ENCODE measurements at places on chromosomes 5 and 9.

DNA sequence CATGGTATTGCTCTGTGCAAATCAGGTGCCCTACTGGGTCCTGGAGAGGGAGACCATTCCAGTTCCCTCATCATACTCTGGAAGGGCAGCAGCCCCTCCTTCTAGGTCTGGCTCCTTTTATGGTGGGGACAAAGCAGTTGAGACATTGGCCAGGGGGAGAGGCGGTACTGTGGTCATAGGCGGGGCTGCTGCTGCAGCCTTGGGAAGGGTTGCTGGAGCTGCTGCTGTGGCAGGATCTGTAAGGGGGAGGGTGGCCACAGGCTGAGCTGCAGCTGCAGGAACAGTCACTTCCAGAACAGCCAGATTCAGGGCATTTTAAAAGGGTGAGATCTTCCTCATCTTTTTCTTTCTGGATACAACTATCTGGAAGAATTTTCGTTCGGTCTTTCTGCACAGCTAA is 233.0 kb upstream of the SGCD start:
- DNase-seq: no peak

- DNase-seq: no peak
Measured at GRCh38 chr5:165149431-165149830, 1644.0 kb downstream of the MAT2B start.

- DNase-seq: no peak
Measured at GRCh38 chr9:117315236-117315635, 99.6 kb downstream of the ASTN2 start.

DNA sequence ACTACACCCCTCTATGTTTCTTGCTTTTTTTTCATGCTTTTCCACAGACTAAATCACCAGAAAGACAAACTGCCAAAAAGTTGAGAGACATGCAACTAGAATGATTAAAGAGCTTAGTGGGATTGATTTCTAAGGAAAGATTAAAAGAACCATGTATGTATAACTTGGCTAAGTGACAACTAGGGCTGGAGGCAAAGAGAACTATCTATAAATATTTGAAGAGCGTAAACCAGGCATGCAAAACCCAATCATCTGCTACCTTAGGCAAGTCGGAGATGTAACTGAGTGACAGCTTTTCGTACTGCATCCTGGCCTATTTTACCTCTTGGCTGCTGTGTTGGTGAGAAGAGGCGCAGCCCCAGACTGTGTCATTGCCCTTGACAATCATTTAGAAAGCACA is 121.0 kb upstream of the TLX3 start:
- DNase-seq: no peak

- peak; percentile 65 for DNase-seq
Measured at GRCh38 chr5:134568761-134569695, 43.6 kb downstream of the JADE2 start.

DNA sequence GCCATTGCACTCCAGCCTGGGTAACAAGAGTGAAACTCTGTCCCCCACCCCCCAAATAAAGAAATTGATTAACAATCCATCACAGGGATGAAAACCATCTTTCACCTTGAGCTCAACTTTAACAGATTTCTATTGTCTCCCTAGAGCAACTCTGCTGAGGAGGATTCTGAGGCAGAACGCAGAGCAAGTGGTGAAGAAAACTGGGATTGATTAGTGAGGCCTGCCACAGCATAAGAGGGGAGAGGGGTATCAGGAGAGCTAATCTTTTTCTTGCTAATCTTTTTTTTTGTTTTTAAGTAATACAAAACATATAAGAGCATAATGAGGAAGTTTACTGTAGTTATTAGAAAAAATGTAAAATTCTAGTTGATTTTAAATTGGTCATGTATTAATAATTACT is 8.9 kb downstream of the TXNDC8 start:
- no peak for DNase-seq

- DNase-seq: no peak
Measured at GRCh38 chr5:32428426-32428825, 16.1 kb downstream of the ZFR start.

GRCh38 chr5:39489263-39489662 is 64.5 kb upstream of the DAB2 start:
- no peak for DNase-seq

DNA sequence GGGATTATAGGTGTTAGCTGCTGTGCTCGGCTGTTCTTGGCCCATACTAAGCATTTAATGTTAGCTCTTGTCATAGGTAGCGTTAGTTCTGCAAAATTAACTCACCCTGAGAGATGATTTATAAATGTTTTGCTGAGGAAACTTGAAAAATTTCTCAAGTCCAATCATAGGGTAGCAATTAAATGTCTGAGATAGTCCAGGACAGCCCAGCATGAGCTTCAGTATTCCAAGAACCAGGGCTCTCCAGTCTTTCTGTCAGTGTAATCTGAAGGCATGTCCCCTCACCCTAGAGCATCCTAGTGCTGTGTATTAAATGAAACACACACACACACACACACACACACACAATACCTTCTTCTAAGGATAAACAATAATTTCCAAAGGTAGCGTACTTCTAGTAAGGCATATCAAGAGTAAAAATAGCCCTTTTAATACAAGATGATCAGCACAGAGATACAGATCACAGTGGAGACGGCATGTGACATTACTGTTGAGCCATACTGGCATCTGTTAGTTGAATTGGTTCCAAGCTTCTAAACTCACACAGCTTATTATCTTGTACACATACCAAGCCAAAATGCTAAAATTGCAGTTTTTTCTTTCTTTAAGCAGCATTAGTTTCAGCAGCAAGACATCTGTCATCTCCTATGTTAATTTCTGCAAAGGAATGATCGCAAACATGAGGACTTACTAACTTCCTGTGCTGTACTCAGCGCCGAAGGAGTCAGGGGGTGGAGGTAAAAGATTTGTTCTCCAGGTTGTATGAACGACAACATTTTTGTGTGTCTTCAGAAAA is 46.3 kb upstream of the JMY start:
- peak; percentile 97 for DNase-seq

DNA sequence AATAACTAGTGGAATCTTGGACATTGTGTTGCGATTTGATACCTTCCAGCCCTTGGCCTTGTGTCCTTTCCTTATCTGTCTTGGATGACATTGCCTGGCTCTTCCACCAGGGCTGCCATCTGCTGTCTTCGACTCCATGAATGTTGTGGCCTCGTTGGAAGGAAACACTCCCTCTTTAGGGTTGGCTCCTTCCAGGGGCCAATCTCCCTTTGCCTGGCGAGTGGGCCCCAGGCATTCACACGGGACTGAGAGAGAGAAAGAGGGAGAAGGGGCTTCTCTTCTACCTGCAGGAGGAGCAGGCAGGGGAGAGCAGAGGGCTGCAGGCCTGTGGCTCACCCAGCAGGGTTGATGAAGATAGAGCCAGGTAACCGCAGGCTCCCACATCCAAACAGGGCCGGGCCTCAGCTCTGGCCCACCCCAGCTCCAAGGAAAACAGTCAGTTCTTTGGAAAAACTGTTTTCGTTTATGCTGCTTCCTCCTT is 31.3 kb downstream of the FGF1 start:
- no peak for DNase-seq

GRCh38 chr9:111630182-111630963 is 761 bp upstream of the DNAJC25 start:
- no peak for DNase-seq

- no peak for DNase-seq
Measured at GRCh38 chr5:67142816-67143215, 53.8 kb downstream of the CD180 start.

- no peak for DNase-seq
Measured at GRCh38 chr9:95332860-95333259, 15.4 kb upstream of the FANCC start.

DNA sequence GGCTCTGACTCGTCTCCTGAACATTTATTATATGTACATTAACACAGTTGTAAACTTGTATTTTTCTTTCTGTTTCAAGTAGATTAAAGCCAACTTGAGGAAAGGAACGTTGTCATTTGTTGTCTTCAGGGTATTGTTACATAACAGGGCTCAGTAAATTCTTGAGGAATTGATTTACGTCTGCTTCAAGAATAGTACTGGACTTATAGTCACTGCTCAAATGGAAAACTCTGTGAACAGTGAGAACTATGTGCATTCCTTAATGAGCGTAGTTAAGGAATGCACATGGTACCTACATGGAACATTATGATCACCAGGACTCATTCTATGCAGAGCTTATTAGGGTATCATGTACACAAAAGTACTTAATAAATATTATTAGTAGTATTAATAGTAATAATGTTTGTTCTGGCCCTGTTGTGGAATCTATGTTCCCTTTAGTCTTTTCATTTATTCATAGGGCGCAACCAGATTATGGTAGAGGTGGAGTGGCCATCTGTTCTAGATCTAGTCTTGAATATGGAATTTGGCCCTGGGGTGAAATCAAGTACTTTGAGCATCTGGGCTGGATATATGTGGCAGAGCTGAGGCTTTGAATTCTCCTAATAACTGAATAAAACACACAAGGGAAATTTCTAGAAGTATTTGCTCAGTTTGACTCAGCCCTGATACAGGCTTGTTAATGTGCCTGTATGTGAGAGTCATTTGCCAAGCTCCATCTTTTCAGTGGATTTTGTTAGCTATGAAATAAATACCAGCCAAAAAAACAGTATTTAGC is 108.6 kb upstream of the SH3GL2 start:
- DNase-seq: no peak

- DNase-seq: peak; percentile 30
Measured at GRCh38 chr5:139061274-139061673, 136.9 kb downstream of the SIL1 start.

- peak; percentile 87 for DNase-seq
Measured at GRCh38 chr5:181187500-181188213, 17.3 kb downstream of the TRIM7 start.

- no peak for DNase-seq
Measured at GRCh38 chr9:104868303-104868686, 59.7 kb downstream of the ABCA1 start.

GRCh38 chr5:13676531-13676930 is 268.0 kb downstream of the DNAH5 start:
- no peak for DNase-seq

- DNase-seq: peak; percentile 89
Measured at GRCh38 chr9:136720251-136720897, 8.0 kb downstream of the DIPK1B start.

GRCh38 chr5:1431021-1431811 is 14.0 kb downstream of the SLC6A3 start:
- DNase-seq: no peak

DNA sequence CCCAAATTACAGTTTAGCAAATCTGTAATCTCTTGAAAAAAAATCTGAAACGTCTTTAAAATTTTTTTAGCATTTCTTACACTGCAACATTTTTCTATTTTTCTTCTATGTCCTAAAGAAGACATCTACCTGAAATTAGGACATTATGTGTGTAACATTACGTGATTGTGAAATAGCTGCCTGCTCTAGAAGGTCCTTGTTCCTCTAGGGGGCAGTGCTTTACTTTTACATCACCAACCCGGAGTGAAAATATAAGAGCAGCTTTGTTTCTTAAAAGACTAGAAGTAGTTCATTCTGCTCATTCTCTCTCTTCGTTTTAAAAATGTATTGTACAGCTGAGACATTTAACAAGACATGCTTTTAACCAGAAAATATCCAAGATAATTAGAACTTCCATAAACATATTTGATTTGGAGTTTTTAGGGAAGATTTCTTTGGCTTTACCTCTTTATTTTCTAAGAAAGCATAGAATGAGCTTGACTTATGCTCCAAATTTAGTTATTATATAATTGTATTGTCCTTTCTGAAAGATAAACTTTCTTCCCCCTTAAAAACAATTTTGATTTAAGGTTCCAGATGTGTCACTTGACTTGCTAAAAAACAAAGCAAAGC is 48.1 kb upstream of the RIOK2 start:
- peak; percentile 94 for DNase-seq

GRCh38 chr5:9785751-9786150 is 155.6 kb upstream of the TAS2R1 start:
- DNase-seq: no peak

GRCh38 chr9:135008416-135008815 is 79.1 kb upstream of the OLFM1 start:
- DNase-seq: no peak

GRCh38 chr5:43376496-43377140 is 35.6 kb downstream of the CCL28 start:
- no peak for DNase-seq

DNA sequence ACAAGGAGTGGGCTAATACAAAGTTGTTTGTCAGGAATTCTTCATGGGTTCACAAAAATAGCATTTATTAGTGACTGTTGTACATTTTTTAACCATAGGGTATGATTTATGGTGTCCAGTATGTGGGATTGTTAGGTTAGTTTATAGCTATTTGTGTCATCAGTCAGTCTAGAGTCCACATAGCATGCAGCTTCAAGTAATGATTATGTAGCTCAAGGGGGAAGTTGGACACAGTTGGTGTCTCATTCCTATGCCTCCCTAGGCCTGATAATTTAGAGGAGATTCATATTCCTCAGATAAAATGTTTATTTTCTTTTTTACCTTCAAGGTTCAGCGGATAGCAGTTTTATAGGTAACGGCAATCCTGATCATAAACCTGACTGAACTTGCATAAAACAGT is 153.8 kb downstream of the OXCT1 start:
- no peak for DNase-seq

DNA sequence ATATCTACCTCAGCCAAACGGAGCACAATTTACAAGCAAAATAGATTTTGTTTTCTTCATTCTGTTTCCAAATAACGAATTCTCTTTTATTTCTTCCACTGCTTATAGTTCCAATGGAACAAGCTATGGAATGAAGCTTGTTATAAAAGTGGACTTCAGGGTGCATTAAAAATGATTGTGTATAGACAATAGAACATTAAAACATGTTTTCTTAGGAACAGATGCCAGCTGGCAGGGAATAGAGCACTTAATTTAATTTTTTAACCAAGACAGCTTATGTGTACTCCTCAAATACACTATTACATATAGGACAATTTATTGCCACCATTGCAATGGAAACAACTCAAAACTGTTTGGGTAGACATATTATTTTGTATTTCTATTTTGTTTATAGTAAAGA is 860.1 kb upstream of the TYRP1 start:
- DNase-seq: no peak

GRCh38 chr9:17888066-17888465 is 309.2 kb downstream of the SH3GL2 start:
- DNase-seq: no peak

GRCh38 chr5:150309886-150310239 is 7.2 kb upstream of the ARSI start:
- no peak for DNase-seq

- no peak for DNase-seq
Measured at GRCh38 chr9:126410229-126410628, 83.6 kb downstream of the MVB12B start.

DNA sequence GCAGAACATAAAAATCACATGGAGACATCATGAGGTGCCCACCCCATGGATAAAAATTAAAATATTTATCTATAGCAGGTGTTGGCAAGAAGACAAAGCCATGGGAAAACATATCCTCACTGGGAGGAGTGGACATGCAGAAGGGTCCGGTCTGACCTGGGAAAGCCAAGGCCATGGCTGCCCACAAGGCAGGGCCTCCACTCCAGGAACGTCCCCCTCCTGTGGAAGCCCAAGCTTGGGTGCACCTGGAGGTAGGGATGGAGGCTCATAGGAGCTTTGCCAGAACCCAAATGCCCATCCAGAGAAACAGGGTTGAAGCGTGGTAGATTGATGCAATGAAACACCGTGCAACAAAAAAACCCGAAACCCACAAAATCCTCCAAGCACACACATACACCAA is 81.4 kb upstream of the COL5A1 start:
- DNase-seq: no peak

GRCh38 chr5:150361301-150361700 is 3.8 kb downstream of the TCOF1 start:
- no peak for DNase-seq

Measured in brain (organoid and tissue), 16 donors.